ENCODE measurements at places on chromosomes 12 and 14.

DNA sequence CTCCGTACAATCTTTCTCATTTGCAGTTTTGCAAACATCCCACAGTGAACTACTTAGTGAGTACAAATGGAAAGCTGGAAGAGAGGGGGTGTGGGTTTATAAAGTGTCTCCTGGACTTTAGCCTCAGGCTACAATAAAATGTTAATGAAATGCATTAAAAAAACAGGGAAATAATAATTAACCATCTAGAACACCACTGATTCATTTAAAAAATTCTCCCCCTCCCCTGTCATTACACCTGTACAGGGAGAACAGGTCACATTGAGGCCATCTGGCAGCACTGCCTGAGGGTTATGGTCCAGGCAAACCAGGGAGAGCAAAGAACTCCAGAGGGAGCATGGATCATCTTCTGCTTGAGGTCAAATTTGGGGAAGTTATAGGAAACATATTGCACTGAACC, 96.3 kb downstream of the TSPAN8 start:
- no peak for DNase-seq

DNA sequence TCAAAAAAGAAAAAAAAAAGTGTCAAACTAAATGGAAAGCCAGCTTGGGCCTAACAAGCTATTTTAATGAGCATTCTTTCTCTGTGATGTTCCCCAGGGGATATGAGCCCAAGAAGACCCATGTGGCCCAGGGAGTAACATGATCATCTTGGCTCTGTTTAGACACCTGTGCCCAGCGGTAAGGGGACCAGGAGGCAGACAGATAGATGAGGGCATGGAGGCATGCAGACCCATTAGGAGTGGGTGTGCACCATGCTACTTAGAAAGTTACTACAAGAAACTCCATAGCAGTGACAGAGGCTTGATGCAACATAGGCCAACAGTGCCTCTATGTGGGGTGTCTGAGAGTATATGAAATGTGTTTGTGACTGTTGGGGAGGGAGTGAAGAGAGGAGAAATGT, 3.1 kb upstream of the CREBL2 start:
- DNase-seq: no peak

GRCh38 chr12:126353604-126354003, 1288.4 kb downstream of the AACS start:
- no peak for DNase-seq

- no peak for DNase-seq
Observed at GRCh38 chr12:47557386-47557785, 148.4 kb downstream of the RPAP3 start.

- no peak for DNase-seq
Observed at GRCh38 chr12:18158774-18159557, 69.0 kb upstream of the RERGL start.

- no peak for DNase-seq
Observed at GRCh38 chr12:57993834-57994233, 52.5 kb downstream of the ATP23 start.

DNA sequence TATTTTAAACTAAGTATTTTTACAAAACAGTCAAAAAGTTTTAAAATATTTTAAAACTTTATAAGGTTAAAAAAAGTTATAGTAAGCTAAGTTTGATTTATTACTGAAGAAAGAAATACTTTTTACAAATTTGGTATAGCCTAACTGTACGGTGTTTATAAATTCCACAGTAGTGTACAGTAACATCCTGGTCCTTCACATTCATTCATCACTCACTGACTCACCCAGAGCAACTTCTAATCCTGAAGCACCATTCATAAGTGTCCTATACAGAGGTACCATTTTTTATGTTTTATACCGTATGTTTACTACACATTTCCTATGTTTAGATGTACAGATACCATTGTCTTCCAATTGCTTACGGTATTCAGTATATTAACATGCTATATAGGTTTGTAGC, 170.0 kb downstream of the KLHL28 start:
- DNase-seq: no peak

DNA sequence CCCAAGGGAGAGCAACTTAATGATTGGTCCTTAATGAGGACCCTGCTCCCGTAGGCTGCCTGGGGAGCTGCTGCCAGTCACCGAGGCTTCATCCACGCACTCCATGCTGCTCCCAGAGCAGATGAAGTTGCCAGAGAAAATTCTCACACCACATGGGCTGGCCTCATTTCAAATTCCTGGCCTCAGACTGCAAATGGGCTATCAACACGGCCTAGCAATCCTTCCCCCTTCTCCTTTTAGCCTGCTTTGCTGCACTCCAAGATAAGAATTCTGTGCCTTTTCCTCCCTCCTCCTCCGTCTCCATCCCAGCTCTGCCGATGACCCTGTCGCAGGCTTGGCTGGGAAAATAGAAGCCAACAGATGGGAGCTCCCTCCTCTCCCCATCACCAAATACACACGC, 10.8 kb upstream of the DGLUCY start:
- no peak for DNase-seq

- no peak for DNase-seq
Observed at GRCh38 chr12:129670256-129670920, 233.4 kb downstream of the TMEM132D start.

DNA sequence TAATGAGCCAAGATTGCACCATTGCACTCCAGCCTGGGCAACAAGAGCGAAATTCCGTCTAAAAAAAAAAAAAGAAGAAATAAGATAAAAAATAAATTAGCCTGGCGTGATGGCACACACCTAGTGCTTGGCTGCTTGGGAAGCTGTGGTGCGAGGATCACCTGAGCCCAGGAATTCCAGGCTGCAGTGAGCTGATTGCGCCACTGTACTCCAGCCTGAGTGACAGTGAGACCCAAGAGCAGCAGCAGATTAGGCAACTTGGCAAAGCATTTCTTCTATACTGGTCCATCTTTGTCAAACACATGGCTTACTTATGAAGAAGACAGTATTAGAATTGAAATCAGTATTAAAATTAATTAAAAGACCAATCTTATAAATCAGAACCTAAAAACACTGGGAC, 6.3 kb downstream of the GON7 start:
- DNase-seq: no peak

DNA sequence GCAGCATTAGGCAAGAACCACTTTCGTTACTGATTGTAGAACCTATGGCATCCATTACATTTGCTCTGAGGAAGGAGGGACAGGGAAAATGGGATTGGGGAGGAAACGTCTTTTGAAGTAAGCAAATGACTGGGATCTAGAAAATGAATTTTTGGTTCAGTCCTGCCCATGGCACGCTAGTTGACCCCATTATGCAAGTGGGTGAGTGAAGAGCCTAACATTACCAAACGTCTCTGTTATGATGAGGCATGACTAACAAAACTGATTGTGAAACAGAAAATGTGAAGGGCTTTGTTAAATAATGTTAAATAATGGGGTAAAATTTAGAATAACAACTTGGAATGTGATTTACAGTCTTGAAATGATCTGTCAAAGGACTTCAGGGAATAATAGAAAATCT, 38.9 kb downstream of the CPSF2 start:
- peak; percentile 34 for DNase-seq

DNA sequence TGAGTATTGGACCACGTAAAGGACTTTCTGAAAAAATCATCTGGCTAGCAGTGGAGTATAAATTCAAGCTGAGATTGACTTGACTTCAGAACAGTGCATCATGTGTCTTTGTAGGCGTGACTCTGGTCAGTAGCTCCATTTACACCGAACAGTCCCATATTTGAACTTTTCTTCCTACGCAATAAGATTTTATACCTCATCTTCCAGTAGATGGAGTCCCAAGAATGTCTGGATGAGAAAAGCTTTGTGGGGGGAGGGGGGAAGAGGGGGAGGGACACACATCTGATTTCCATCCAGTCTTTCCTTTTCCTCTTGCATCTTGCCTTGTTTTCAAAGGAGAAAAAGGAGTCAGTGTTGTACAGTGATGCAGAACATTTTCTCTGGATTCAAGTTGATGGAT, 241.0 kb downstream of the EMP1 start:
- DNase-seq: no peak

GRCh38 chr12:93363841-93364297, 13.9 kb upstream of the NUDT4 start:
- no peak for DNase-seq

DNA sequence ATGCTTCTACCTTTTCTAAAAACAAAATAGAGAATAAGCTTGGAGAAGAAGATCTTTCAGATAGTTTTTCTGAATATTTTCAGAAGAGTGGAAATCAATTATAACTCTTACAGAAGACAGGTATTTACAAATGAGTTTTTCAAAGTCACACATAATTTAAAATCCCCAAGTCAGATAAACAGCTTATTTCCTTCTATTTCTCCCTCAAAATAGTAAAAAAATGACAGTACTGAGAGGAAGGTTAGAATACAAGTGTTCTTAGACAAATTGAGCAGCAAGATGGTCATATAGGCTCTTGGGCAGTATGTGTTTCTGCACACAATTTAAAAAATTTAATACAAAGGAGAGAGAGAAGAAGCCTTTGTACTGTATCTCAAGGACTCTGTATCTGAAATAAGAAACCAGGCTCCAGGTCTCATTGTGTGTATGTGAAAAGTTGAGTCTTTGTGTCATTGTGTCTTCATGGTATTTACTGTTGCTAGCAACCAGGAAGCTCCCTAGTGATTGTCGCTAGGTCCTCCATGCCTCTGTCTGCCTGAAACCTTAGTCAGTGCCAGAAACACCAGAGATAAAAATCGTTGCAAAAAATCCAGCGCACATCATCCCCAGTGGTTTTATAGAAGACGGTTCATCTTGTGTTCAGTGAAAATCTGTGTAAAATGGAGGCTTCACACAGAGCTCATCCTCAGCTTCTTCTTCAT, 12.9 kb upstream of the TUBA1A start:
- DNase-seq: no peak

DNA sequence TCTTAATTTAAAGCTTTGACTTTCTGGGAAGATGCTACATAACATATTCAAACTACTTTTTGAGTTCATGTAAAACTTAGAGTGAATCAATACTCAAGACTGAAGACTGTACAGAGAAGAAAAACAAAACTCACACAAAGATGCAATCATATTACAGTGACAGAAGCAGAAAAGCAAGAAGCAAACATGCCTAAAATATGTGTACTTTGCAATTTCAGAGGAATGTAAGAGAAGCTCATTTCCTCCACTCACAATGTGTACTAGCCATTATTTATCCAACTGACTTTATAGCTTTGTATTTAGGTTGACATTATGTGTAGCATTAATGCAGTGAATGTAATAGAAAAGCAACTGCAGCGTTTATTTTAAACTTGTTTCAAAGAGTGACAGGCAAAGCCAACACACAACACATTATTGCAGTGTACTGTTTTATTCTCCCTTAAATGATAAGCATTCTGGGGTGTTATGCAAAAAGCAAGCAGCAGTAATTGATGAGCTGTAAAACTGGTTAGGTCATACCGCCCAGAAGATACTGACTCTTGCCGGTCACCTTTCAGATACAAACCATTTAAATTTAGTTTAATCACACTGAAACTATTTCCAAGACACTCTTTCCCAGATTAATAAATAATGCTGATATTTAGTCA, 88.2 kb upstream of the PAWR start:
- DNase-seq: no peak

GRCh38 chr12:85616201-85616600, 220.0 kb downstream of the RASSF9 start:
- DNase-seq: no peak

DNA sequence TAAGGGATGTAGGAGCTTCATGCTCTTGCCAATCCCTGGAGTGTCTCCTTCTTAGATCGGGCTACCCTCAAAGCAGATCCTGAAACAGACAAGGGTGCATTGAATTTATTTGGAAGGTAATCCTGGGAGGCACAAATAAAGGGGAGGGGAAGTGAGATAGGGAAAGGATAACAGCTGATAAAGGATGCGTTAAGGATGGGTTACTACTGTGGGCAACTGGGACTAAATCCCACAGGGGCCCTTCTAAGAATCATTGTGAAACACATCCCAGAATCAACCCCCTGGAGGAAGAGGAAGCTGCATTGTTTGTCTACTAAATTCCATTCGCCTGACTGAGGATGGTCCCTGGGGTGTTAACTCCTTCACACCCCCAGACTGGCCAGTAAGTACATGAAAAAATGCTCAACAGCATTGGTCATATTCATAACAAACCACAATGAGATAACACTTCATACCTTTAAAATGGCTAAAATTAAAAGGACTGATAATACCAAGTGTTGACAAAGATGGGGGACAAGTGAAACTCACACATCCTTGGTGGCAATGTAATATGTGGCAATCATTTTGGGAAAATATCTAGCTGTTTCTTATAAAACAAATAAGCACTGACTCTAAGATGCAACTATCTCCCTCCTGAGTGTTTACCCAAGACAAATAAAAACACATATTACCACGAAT, 37.0 kb upstream of the CMKLR1 start:
- DNase-seq: no peak

DNA sequence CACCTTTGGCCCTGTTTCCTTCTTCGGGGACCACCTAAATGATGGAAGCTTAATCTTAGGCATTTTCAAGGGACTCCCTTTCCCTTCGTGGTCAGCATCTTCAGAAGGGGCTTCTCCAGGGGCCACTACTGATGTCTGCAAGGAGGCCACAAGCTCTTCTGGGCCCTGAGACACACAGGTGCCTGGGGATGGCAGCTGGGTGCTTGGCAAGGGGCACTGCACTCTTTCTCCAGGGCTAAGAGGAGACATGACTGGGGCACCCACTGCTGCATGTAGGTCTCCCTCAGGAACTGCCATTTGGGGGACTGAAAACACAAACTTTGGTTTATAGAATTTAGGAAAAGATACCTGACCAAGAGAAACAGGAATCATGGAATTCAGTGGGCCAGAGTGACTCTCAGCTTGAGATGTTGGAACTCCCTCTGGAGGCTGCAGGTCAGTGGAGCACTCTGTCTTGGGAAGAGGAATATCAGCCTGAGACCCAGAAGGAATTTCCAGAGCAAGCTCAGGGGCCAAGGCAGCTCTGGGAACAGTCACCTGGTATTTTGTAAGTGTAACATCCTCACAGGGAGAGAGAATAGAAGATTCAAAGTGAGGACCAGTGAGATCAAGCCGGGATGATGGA, 16.0 kb downstream of the PLD4 start:
- no peak for DNase-seq

- no peak for DNase-seq
Observed at GRCh38 chr12:49014547-49014946, 4.0 kb downstream of the PRKAG1 start.
